CD8-positive, alpha-beta T cell (primary cell): ENCODE measurements at places on chromosomes 12 and 14.

DNA sequence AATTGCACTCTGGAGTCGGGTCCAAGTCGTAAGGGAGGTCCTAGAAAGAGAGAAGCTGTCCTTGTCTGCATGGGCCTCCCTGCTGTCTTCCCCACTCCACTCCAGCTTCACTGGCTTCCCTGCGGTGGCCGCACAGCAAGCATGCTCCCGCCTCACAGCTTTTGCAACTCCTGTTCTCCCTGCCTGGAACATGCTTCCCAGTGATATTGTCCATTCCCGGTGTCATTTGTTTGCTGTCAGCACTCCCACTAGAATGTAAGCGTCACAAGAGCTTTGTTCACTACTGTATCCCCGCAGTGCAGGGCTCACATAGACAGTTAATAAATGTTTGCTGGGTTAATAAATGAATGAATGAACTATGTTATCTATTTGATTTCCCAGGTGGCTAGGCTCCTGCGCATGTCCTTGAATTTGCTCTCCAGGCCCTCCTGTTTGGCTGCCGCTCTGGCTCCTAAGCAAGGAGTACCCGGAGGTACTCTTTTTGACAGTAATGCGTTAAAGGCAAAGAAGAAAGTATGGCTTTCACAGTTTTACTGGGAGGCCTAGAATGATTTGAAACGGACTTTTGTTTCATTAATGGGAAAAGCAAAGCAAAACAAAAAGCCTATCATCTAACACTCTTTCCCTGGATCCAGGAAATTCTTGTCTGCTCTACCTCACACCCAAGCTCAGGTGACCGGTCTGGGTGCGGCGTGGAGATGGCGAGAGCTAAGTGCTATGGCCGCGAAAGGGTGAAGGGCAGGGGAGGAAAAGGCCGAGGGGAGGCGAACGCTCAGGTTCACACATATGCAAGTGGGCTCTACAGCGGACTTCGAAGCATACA lies 6.2 kb upstream of the SLC7A7 start:
- DNase-seq, result no peak

GRCh38 chr14:68611599-68611998 lies 181.3 kb downstream of the ZFP36L1 start:
- DNase-seq, result no peak

GRCh38 chr14:63204407-63205043 lies at the start of gene RHOJ:
Gene RHOJ (plus strand): TSS chr14:63204443. CDS start chr14:63204870, 427 bp downstream.
- no peak for DNase-seq

- no peak for DNase-seq
Observed at GRCh38 chr14:23351681-23352505, 794 bp downstream of the SLC22A17 start.

- DNase-seq, result peak; percentile 38
Observed at GRCh38 chr12:113422030-113422885, at the start of gene SDSL. Gene SDSL (plus strand): TSS chr12:113422380. CDS start chr12:113427983, 5,603 bp downstream.

- no peak for DNase-seq
Observed at GRCh38 chr12:120283318-120283717, 8.4 kb downstream of the RNU4-2 start.

GRCh38 chr14:54709444-54709843 lies 142.5 kb downstream of the SAMD4A start:
- no peak for DNase-seq

DNA sequence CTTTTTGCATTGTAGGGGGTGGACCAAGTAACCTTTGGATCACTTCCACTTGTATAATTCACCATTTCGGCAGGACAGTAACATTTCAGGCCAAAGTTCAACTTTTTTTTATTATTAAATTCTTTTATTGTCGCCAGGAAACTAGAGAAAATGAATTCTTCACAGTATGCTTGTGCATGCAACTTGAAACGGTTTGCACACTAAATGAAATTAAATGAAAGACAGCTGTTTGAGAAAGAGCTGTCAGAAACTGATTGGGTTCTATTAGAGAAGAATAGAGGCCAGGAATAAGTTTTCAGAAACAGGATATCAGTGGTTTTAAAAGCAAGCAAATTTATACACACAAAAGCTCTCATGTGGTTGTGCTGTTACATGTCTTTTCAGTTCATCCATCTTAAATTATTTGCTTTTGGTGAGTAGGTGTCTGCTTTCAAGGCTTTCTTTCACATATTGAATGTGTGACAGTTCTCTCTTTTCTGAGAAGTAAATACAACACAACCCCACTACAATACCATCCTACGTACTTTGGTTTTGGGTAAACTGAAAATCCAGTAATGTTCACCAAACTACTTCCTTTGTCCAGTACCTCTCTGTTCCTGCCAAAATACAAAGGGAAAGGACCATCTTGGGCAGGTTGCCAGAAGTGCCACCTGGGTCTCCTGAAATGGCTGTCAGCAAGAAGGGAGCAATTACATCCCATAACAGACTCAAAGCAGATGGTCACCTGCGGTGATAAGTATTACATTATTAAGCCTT lies 291.7 kb downstream of the RAD51B start:
- DNase-seq, result no peak

DNA sequence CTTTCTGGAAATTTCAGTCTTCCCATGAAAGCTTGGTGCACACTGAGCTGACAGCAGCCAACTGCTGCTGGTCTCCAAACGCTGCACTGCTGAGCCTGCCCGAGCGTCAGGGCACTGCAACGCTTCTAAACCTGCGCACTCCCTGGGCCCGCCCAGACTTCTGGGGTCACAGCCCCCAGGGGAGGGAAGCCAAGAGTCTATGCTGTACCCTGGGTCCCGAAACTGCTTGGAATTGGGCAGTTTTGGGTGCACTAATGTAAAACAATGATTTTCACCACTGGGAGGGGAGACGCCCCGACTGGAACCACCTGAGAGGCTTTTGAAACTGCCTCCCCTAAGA lies 32.0 kb downstream of the CCDC92 start:
- DNase-seq, result no peak

DNA sequence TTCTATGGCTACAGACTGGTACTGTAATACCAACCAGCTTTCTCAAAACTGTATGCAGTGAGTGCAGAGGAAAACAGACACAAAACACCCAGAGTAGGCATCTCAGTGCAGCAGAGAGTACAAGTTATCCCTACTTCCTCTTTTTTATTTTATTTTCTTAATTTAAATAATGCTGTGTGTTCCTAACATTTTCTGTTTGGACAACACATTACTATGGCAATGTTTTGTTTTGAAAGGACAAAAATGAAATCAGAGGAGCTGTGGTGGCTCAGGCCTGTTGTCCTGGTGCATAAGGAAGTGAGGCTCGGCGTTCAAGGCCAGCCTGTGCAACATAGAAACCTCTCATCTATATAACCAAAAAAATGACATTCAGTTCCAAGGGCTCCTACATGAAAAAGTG lies 33.7 kb upstream of the SELPLG start:
- no peak for DNase-seq

DNA sequence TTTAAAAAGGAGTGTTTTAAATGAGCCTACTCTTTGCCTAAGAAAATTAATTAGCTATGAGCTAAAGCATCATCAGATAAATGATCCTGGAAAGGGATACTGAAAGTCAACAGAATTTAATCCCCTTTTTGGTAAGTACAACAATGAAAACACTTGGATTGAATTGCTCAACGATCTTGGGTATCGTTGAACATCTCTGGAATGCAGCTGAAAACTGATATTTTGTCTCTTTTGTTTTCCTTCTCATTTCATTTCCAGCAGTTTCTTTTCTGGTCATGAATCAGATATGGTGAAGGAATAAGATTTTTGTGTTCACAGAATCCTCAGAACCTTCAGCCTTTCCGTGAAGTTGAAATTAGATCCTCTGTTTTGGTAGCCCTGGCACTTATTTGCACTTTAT lies 771.2 kb downstream of the FSCB start:
- DNase-seq, result no peak

DNA sequence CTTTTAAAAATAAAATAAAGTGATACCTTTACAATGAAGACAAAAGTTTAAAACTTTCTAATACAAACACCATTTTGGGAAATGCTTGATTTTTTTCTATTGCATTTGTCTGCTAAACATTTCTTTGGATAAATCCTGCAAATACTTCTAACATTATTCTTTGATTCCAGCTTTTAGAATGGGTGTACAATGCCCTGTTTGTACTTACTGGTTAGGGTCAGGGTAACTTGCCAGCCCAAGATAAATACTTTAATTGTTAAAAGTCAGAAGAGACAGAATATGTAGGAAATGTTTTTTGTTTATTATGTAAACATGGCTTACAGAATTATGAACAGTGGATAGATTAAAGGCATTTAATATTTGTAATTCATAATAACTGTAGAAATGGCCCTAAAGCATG lies 60.5 kb downstream of the WASHC4 start:
- no peak for DNase-seq

DNA sequence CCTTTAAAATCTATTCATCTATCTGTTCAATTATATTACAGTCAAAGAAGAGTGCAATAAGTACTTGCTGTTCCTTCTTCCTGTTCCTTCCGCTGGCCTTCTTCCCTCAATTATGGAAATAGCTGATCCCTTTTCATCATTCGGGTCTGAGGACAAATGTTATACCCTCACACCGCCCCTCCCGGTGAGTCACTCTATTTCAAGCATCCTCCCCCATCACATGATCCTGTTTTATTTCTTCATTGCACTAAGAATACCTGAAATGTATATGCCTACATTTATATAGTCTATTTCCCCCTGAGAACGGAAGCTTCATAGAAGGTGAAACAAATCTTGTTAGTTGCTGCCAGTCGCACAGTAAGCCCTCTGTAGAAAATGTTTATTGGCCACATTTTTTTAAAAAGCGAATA lies 2.5 kb downstream of the SLC38A1 start:
- DNase-seq, result no peak

DNA sequence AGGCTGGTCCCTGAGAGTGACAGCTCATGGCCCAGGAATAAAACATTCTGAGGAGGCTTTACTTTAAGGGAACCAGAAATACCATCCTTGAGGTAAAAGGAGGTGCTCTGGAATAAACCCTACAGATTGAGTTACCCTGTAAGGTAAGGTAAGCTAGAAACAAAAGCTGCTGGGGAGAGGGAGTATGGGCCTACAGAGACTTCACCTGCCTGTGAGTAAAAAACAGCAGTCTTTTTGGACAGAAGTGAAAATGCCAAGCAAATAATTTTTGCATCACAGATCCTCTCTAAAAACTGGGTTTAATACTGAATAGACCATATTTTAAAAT lies 41.2 kb downstream of the CORO1C start:
- no peak for DNase-seq

GRCh38 chr12:58883576-58884334 lies 36.5 kb downstream of the LRIG3 start:
- no peak for DNase-seq

DNA sequence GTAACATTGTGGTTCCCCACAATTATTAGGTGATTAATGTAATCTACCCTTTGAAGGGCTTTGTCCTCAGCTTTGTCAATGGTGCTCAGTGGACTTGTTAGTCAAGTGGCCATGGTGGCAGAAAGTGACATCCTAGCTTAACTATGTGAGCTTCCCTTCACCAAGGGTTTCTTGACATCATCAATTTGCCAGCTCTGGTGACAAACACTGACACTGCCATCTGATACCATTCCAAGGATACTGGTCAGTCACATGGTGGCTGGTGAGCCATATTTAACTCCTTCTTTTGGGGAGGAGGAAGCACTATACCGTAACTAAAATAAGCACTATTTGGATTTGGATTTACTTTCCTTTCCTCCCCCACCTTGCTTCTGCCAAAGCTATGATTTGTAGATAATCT lies 115.7 kb downstream of the IGF1 start:
- no peak for DNase-seq

DNA sequence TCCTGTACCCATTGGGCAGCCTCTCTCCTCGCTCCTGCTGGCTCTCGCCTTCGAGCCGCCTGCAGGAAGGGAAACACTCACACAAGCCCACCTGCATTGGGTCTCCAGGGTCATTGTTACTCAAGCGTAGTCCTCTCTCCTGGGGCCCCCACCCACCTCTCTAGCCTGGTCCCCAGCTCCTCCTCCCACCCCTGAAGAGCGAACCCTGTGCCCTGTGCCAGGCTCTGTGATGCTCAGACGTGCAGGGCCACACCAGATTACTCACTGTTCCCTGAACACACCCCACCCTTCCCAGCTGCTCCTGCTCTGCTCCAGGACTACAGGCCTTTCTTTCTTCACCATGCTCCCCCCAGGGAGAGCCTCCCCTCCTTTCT lies 88.1 kb downstream of the NINJ2 start:
- no peak for DNase-seq

GRCh38 chr12:111063295-111064026 lies 143.1 kb upstream of the MYL2 start:
- DNase-seq, result no peak

- DNase-seq, result peak; percentile 58
Observed at GRCh38 chr14:74614508-74615495, 2.8 kb upstream of the LTBP2 start.

- no peak for DNase-seq
Observed at GRCh38 chr12:72230589-72230988, 41.6 kb upstream of the TRHDE start.

- DNase-seq, result no peak
Observed at GRCh38 chr14:78090864-78091263, 79.3 kb upstream of the NRXN3 start.

DNA sequence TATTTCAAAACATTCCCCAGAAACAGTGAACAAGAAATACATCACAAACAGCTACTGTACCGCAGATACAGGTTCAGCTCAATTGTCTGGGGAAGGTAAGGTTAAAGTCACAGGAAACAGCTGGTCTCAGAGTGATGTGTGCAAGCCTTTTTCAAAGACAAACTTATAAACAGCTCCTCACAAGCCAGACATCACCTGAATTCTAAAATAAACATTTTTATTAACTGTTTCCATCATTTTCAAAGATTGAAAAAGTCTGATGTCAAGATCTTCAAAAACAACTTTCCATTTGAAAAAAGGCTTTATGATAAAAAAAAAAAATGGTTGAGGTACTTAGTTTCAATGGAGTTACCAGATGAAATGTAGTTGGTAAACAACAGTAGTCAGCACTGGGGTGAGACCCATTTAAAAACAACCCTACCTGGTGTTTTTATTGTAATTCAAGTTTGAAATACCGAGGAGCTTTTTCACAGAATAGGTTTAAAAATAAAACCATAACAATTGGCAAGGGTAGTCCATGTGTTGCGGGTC lies 4.0 kb downstream of the BTG1 start:
- DNase-seq, result no peak

DNA sequence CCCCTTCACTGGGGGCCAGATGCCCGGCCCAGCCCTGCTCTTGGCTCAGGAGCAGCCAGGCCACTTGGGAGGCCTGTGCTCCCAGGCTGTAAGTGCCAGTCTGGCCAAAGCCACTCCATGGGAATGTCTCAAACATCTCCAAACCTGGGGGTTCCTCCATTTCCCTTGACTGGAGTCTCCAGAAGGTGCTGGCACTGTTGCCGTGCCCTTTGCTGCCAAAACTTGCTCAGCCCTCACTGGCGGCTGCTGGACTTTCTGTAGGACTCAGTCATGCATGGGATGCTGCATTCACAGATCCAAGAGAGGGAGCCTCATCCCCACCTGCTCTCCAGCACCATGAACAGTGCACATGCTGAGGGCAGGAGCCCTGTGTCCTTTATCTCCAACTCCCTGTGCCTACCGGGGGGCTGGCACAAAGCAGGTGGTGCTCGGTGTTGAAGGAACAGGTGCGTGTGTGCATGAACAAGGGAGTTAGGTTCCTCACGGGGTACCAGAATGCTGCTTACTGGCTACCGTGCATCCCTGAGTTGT lies 9.6 kb upstream of the OTUB2 start:
- DNase-seq, result no peak
